Upper lobe of left lung (tissue), 6 donors: ENCODE measurements at places on chromosomes 4 and X.

- DNase-seq: no peak
Measured at GRCh38 chr4:99649778-99650177, 7.8 kb downstream of the C4orf54 start.

DNA sequence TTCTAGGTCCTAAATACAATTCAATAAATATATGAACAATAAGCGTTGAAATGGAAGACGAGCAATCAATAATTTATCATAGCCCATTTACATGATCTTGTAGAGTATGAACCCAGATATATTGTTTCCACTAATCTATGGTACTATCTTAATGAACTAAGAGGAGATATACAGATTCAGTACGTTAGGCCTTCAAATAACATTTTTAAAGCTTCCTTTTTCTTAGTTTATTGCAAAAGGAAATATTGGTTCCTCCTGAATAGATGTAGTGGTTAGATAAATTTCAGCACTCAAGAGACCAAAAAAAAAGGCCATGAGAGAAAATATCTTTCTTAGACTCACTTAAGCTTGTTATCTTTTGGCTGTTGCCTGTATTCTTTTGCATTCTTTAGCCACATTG is 147.5 kb upstream of the PITX2 start:
- DNase-seq: no peak

GRCh38 chr4:168486912-168487281 is 6.6 kb upstream of the DDX60L start:
- no peak for DNase-seq

DNA sequence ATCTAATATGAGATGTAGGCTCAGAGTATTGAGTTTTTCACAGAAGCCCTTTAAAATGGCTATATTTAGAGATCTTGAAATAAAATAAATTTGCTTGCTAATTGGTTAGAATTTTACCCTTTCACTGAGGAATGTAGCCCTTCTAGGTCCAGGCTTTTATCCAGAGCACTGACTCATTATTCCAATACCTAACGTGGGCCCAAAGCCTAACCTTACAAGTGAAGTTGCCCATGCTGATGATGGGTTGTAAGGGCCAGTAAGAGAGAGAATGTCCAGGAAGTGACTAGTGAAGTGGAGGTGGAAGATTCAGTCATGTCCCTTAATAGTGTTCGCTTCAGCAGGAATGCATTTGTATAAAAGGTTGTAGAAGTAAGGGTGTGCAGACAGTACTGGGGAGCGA is 155.9 kb downstream of the STIM2 start:
- no peak for DNase-seq

DNA sequence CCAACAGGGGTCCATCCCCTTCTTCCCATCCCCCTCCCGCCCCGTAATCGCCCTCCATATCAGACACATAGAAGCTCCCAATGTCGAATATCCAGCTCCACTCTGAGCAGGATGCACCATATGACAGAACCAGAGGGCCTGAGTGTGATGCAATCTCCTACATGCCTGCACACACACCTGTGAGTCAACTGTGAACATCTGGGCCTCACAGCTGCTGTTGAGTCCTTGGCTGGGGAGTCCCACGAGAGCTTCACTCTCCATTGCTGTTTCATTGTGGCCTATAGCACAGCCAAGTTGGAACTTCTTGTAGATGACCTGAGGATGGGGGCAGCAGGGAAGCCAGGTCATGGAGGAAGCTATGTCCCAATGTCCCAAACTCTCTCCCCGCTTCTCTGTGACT is 8.2 kb downstream of the SLC38A5 start:
- no peak for DNase-seq
